ENCODE measurements at places on chromosomes 2 and 18. TPM values are rescaled to one million over a fixed set of nuclear protein-coding genes. Genes with fewer than 3 reads are reported as not detected.

GRCh38 chr2:33877348-33878016 is 278.4 kb upstream of the FAM98A start:
- no peak for DNase-seq

GRCh38 chr2:240896871-240897692 is 1.1 kb upstream of the MAB21L4 start:
- DNase-seq, result no peak

Gene KLHL29
- total RNA-seq, result 8.0 TPM

Gene C2orf69
- 8.9 TPM for total RNA-seq

DNA sequence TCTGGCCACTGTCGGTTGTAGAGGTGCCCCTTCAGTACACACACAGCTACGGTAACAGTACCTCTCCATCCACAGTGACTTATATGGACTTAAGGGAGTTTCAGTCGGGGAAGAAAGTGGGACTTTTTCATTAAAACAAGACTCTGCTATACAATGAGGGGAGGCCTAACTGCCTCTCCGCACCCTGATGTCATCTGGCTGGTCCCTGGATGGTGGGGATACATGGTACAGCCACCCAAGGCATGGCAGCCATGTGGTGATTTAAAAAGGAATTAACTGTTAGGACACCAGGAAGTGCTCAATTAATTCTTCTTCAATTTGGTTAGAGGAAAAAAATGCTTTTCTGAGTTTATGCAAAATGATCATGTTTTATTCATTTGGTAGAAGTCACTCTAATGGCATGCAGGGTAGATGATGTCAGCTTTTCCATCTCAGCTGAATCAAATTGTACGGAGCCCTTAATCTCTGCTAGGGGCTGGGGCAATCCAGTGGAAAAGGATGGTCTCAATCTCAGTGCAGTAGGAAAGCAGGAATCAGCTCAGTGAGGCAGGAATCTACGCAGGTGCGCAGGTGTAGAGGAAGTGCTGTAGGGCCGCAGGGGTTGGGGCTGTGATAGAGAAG is 243.9 kb downstream of the PRKCE start:
- DNase-seq, result no peak

Gene PAIP2B
- 0.73 TPM for total RNA-seq

GRCh38 chr2:50401772-50402653 is 629.9 kb downstream of the NRXN1 start:
- DNase-seq, result no peak

GRCh38 chr2:189544318-189545042 is 36.1 kb downstream of the SLC40A1 start:
- DNase-seq, result no peak

DNA sequence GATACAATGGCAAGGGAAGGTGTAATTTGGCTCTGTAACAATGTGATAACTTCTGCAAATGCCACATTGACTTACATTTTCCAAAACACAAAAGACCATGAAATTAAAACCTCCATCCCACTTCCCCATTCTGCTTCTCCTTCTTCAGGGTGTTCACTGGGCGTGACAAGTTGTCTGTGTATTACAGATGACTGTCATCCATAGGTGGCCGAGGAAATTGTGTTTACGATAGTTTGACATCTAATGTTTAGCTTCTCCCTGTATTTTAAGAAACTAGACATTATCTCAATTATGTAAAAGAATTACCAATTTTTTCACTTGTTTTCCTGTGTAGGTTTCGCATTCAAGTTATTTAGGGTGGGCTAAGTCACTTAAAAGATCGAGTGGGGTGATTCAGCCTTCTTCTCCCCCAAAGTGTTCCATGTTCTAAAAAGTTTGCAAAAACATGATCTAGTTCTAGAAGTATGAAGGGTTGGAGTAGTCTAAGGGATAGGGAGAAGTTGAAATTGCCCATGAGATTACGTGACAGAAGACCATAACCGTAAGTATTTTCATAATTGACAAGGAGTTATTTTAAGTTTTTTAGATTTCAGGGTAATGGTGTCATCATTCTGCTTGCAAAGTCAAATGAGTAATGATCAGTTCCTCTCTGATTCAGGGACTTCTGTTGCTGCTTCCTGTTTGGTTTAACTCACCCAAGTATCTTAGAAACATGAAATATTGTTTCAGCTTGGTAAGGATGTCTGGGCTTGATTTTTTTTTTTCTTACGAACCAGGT is 25.2 kb upstream of the CYTIP start:
- DNase-seq, result no peak

GRCh38 chr2:213189001-213189899 is 37.8 kb upstream of the IKZF2 start:
- DNase-seq, result no peak

- no peak for DNase-seq
These were observed 451.7 kb upstream of the HS6ST1 start for GRCh38 chr2:128770143-128771085.

DNA sequence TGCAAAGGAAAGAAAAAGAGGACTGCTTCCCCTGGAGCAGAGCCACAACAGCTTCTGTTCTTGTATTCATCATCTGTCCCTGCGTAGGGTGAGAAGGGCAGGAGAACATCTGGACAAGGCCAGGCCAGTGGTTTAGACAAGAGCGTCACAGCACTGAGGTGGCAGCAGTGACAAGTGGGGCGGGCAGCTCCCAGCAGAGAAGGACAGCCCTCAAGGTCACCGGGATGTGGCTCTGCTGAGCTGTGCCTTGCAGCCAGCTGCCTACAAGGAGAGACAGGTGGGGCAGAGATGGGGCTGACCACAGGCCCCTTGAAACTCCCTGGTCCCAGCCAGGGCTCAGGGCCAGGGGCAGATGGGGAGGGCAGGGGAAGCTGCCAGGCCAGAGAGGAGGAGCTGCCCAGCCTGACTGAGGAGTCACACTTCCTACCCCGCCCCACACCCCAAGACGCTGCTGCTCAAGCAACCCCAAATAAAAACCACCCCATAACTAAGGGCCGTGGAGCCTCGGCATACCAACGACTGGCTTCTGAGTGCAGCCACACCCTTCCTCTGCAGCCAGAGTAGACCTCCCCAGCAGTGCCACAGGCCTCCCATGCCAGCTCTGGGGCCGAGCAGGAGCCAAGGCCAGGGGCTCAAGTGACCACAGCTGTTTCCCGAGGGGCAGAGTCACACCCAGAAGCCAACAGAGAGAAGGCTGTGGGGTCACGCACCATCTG is 5.4 kb downstream of the RAB11FIP5 start:
- no peak for DNase-seq

DNA sequence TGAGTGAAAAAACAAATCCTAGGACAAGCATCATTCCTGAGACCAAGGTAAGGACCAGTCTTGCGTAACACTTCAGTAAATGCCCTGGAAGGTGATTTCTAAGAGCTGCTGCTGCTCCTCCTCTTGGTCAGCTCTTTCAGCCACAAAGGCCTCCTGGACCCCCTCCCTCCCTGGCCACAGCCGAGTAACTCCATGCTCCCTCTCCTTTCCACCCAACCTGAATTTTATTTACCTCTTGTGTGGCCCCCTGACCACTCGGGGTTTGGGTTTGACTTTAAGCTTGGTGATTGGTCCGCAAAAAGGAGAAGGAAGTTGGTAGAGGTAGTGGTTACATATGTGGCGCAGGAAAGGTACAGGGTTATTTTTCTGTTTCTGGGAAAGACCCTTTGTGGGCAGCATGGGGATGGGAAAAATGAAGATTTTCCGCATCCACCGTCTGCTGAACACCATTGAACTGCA is 9.2 kb downstream of the HTRA2 start:
- peak; percentile 33 for DNase-seq

DNA sequence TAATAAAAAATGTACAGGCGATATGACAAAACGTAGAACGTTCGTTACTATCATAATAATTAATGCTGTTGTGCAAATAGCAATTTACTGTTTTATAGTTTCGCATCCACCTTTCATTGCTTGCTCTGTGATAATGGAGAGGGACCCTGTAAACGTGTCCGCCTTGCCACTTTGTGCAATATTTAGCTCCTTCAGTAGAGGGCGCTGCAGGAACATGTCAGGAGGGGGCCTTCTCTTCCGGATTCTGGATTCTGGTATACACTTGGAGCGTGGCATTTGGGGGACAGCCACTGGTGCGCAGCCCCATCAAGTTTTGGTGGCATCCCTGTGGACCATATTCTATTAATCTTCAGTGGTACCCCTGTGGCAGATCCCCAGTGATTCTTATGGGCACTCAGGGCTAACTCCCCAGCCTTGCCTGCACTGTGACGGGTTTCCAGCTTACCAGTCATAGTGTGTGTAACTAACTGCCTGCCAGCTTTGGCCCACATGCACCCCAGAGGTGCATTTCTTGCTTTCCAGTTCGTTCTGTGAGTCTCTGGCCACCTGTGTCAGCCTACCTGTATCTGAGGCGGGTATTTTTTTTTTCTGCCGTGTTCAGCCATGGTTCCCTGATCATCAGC is 140.3 kb downstream of the CYRIA start:
- no peak for DNase-seq

DNA sequence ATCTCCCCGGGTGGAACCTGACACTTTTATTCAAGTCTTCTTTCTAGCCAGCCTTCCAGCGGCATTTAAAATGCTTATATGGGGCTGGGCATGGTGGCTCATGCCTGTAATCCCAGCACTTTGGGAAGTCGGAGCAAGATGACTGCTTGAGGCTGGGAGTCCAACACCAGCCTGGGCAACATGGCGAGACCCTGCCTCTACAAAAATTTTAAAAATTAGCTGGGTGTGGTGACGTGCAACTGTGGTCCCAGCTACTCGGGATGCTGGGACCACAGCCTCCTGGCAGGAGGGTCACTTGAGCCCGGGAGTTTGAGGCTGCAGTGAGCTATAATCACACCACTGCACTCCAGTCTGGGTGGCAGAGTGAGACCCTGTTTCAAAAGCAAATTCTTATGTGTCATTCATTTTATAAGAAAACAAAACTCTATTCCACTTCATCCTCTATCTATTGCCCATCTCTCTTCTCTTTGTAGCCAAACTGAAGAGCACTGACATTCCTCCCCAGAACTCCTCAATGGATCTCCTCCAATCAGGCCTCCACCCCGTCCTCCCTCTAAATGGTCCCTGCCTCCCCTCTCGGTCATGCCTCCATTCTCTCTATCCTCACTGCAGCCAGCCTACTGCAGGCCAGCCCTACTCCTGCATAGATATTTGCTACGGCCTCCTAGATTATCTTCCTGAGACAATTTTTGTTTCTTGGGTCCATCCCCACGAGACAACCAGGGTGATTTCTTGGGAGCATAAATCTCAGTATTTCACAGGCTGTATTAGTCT is 18.0 kb upstream of the RHOB start:
- DNase-seq, result no peak

DNA sequence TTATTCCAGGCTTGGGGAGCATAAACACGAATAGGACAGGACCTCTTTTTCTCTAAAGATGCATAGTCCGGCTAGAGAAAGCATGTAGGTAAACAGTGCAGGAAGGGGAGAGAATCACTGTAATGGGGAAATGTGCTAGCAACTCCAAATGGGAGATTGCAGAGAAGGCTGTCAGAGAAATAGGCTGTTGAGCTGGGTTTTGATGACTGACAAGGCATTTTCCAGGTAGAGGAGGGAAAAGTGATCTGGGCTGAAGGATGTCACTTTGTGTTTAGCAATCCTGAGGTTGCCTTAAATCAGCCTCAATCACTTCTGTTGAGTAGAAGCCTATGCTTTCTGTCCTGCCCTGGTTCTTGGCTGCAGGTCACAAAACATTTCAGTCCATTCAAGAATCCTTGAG is 242.0 kb upstream of the MEIS1 start:
- no peak for DNase-seq

All from chondrocyte (in vitro differentiated cells).